Coronary artery (tissue), 2 donors: ENCODE measurements at places on chromosomes 2 and 18.

GRCh38 chr18:47490882-47491281 lies 239.4 kb upstream of the SKOR2 start:
- DNase-seq = no peak

- no peak for DNase-seq
Observed at GRCh38 chr2:20509301-20509769, 62.5 kb downstream of the RHOB start.

DNA sequence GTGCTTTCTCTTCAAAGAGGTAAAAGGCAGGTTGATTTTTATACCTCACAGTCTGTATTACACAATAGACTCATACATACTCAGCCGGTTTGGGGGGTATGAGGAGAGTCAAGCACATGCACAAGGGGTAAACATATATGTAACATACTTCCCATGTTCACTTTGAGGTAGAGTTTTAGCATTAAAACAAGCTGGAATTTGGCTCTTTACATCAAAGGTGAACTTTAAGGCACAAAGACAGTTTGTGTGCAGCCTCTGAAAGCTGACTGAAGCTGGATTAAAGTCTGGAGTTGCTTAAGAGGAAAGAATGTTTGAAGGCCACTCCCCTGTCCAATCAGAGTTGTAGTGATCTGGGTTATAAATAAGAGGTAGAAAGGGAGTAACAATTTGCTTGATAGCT lies 282.0 kb downstream of the DPP10 start:
- DNase-seq = no peak

GRCh38 chr2:202140522-202141252 lies 67.6 kb downstream of the KIAA2012 start:
- no peak for DNase-seq

- no peak for DNase-seq
Observed at GRCh38 chr18:7786569-7786968, 219.5 kb downstream of the PTPRM start.

- DNase-seq = no peak
Observed at GRCh38 chr2:189834059-189834458, 49.8 kb downstream of the PMS1 start.

DNA sequence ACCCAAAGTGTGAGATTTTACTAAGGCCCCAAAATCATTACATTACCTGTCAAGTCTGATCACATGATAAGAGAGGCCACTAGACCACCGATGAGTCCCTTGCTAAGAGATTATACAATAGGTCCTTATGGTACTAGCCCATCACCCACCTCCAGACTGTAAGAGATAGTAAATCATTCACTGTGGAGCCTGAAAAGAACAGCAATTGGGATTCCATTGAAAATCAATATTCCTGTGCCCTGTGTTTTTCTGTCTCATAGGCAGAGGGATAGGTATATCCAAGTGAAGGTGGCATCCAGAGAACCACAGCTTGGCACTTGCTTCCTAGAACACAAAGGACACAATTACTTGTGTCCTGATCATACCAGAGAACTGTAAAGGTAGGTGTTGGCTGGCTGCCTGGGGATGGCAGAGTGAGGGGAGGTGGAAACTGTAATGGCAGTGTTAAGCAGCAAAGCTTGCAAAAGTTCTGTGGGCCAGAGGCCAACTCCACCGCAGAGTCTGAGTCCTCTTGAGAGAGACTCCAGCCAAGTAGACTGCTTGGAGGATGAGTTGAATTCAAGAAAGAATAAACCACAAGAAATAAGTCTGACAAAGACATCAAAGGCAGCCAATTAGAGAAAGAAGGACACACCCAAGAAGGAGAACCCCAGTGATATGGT lies 102.0 kb upstream of the PIEZO2 start:
- DNase-seq = no peak

- DNase-seq = no peak
Observed at GRCh38 chr2:20224716-20225293, at the start of gene SDC1. Gene SDC1, minus strand, starts transcription at chr2:20225130. Its CDS starts 263 bp downstream, at chr2:20224867.

GRCh38 chr2:205510345-205510744 lies 172.0 kb upstream of the NRP2 start:
- DNase-seq = no peak

- DNase-seq = no peak
Observed at GRCh38 chr2:73260338-73260984, 23.8 kb downstream of the FBXO41 start.

- DNase-seq = no peak
Observed at GRCh38 chr2:112869258-112869842, 32.8 kb upstream of the IL1B start.

GRCh38 chr2:236857246-236857645 lies 228.4 kb upstream of the COPS8 start:
- DNase-seq = peak; percentile 58

DNA sequence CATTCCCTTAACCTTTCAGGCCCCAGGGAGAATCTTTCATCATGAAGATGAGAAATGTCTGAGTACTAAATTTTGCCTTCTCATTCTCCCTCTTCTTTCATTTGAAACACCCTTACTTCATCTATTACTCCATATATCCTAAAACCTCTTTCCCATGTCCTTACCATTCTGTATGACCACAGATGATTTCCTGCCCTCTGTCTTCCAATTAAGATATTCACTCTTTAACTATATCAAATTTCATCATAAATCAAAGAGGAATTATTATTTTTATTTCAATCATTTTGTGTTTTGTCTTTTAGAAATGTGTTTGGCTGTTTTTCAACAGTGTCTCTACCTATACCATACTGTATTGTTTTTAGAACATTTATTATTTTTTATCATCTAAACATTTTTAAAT lies 964.9 kb upstream of the KLHL29 start:
- no peak for DNase-seq

DNA sequence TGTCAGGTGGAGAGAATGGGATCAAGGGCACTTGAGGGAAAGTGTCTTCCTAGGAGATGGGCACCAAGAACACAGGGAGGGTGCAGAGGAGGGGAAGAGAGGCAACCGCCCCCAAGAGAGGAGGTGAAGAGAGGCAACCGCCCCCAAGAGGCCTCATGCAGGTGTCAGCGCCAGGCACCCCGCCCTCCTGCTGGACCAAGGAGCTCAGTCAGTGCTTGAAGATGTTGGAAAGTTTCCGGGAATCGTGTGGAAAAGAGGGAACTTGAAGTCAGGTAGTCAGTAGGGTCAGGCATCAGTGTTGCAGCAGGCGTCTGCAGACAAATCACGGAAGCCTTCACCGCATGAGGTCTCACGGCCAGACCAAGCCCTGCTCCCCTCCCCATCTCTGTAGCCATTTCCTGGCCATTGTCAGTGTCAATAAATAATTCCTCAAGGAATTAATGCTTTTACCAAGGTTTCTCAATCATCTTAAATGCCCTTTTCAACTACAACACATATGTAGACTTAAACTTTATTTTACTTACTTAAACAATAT lies 353.1 kb downstream of the EIPR1 start:
- peak; percentile 54 for DNase-seq

DNA sequence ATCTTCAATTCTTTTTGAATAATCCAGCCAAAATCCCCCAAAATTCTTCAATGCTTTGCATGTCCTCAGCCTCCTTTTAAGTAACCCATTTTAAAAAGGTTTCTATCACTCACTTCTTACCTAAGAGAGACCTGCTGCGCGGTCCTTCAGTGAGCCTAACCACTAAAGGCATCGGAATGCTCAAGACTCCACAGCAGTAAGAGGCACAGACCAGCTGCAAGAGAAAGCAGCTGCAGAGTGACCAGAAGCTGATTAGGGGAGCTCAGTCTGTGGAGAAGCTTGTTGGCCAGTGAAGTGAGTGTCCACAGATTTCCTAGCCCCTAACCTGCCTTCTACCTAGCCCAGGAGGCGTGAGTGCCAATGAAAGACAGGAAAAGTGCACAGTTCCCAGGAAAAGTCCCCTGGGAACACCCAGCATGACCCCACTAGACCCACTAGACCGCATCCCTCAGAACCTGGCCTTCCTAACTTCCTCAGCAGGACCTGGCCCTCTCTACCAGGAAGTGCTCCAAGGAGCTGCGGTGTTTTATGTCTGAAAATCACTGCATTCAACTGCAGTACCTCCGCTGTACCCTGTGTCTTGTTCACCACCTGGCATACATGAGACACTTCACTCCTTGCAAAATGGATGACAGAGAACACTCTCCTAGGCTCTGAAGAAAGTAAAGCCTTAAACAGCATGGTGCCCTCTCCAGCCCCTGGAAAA lies 10.1 kb downstream of the MBOAT2 start:
- DNase-seq = no peak

DNA sequence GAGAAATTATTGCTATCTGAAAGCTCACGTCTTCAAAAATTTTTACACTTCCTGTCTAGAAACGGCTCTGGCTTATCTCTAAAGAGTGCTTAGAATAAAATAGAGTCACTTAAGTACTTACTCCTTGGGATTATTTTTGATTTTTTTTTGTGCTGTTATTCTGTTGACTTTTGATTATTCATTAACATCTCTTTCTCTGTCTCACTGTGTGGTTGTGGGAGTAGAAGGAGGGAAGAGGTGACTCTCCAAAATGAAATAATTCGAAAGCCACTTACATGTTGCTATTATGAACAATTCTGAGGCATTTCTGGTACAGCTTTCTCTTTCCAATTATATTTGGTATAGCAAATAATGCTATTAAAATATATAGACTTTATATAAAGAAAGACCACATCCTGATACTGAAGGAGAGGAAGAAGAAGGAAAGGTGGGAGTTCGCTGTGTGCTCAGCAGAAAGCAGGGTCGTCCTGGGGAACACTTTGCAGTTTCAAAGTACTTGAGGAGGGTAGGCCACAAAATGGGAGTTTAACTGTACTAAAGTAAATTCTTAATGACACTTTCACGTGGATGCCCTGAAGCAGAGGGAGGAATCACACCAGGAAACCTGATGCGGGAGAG lies 9.6 kb upstream of the MMADHC start:
- DNase-seq = no peak

DNA sequence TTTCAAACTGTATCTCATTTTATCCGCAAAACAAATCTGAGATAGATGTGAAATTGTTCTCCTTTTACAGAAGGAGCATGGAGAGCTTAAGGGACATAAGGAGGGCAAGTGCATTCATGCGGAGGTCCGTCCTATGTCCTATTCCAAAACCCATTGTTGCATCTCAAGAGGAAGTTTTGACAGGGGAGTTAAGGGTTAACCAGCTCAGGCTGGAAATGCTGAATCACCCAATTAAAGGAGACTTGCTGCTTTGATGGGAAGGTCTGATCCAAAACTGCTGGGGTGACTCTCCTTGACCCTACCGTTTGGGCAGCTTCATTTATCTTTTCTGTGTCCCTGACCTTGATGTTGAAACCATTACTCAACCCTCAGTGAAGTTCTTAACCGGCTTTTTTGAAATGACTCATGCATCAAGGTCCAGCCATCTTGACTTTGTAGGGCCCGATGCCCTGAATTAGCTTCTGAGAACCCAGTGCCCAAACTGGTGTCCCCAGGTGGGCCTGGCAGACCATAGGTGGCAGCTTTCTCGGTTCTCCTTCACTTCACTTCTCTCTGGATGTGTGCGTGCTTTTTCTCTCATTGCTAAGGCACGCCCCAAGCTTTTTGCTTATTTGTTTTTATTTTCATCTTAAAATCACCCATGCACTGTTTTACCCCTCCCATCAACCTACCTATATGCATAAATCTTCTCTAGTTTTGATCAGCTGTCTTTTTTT lies 15.9 kb upstream of the TXNDC2 start:
- DNase-seq = no peak

GRCh38 chr18:2707551-2708168 lies 52.1 kb downstream of the SMCHD1 start:
- no peak for DNase-seq
